ENCODE measurements at places on chromosomes 3 and 15.

GRCh38 chr3:13362551-13362950 is 57.6 kb downstream of the NUP210 start:
- no peak for DNase-seq

- no peak for DNase-seq
Observed at GRCh38 chr3:94115482-94115881, 52.6 kb downstream of the NSUN3 start.

DNA sequence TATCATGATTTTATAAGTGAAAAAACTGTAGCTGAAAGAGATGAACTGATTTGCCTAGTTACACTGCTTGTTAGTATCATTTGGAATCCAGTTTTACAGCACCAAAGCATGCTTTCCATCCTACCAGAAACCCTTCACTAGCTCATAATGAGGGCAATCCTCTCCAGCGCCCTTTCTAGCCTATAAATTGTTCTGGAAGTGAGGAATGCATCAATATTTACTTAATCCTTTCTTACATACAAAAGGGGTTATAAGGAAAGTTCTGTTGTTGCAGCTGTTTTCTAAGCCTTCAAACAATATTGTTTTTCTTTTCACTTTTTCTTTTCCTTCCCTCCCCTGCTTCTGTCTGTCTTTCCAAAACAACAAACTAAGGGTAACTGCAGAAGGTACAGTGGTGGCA is 11.0 kb upstream of the PCCB start:
- DNase-seq, result no peak

- DNase-seq, result no peak
Observed at GRCh38 chr15:23793191-23793680, 106.1 kb upstream of the NDN start.

GRCh38 chr3:174423936-174424335 is 435.2 kb upstream of the NAALADL2 start:
- no peak for DNase-seq

DNA sequence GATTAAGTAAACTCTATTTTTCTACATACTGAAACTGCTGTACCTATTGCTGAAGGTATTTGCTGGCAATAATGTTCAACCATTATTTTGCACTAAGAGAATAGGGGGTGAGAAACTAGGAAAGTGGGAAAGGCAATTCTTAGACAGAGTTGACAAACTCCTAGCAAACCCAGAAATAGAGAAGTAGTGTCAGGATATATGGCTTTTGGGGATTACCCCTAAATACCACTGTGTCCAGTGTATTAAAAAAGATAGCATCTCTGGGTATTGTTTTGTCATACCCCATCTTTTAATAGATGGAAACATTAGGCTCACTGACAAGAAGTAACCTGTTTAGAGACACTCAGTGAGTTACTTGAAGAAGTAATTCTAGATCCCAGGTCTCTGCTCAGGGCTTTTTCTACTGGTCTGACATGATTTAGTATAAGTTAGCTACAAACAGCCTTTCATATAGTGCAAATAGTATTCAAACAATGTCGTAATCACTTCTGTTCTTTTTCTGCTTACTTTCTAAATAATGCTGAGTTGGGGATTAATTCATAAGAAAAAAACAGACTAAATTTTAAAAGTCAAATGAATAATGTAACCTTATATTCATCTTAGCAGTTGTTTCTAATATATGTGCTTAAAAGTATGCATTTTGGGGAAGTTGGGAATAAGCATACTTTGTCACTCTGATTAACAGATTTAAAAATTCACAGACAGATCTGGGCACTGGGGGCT is 107.2 kb downstream of the IL1RAP start:
- DNase-seq, result no peak

DNA sequence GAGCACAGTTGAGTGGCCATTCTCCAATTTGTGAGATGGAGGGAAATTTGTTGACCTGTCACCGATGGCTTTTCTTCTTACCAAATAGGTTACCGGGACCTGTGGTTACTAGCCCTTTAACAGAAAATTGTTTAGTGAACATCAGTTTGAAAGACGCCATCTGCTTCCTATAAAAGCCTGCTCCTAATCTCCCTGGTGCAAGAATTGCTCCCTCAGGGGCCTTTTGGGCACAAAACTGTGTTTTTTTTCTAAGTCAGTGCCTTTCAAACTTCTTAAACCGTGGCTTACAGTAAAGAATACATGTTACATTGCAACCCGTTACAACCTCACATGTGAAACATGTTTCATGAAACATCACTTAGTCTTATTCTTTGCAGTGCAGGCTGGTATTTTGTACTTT is 15.0 kb downstream of the CACNA2D3 start:
- no peak for DNase-seq

DNA sequence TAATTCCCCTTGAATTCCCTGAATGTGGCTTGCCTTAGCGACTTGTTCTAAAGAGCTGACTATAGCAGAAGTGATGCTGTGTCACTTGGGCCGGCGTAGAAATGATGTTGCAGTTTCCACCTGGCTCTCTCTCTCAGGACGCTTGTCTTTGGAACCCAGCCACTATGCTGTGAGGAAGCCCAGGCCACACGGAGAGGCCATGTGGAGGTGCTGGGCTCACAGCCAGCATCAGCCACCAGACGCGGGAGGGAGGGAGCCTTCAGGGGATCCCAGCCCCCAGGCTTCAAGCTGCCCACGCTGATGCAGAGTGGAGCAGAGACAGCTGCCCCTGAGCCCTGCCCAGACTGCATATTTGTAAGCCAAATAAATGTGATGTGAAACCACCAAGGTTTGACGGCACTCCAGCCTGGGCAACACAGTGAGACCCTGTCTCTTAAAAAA is 18.6 kb downstream of the RNU5B-1 start:
- DNase-seq, result no peak

DNA sequence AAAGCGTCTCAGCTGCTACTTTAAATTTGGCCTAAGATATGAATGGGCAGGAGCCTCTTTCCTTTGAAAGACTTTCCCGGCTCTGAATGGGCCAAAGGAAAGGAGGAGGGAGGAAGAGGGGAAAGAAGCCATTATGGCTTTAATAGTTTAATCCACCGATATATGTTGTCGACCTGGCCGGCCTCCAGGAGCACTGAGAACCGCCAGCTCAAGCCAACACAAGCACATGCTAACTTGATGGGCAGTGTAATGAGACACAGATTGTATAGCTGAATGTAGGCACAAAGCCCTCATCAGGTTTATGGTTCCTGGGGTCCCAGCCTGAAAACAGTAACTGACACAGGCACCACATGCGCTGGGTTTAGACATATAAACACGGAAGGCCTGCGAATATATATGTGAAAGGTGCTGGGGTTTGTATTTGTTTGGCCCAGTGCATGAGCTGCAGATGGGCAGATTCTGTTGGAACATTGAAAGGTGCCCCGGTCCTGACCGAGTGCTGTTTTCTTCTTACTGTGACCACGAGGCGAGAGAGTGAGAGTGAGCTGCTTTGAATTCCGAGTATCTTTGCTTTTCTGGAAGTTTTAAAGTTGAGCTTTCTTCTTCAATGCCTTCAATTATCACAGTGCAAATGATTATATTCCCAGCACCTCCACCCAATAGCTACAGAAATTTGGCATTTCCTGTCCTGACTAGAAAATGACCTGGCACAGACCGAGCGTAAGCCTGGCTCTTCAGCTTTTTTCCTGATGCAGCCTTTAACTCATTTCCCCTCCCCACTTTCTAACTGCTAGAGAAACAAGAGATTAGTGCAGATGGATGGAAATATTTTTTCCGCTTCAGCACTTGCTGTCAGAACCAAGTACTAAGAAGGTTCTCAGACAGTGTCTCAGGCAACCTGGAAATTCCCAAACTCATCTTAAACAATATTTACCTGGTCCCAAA is 267.3 kb downstream of the RORA start:
- no peak for DNase-seq

Measured in WTC11 (cell line).